GM23248 (cell line): ENCODE measurements at places on chromosomes 5 and 9. TPM values are rescaled to one million over a fixed set of nuclear protein-coding genes. Genes with fewer than 3 reads are reported as not detected.
A peak's percentile ranks its signal among the peaks of the same experiment; 100 is the strongest.

Gene AHRR
- 11.9 and 13.2 TPM in 2 replicates for polyA plus RNA-seq

Gene SEMA6A
- 0.38 and 0.79 TPM in 2 replicates for polyA plus RNA-seq

Gene PHF2
- 3.5 and 4.6 TPM in 2 replicates for polyA plus RNA-seq

DNA sequence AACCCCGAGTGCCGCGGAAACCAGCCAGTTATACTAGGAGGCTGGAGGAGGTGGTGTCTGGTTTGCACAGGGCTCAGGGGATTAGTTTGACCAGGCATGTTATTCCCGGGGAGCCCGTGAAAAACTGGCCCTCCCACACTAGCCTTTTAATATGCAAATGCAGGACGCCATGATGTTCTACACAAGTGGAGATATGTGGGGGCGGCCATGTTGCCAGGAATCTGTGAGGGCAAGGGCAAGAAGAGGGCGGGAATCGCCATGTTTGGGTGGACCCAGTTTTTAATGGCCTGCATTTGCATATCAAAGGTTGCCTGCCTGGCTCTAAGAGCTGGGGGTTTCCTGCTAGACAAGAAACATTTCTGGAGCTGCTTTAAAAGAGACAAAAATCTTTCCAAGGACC, 940.7 kb downstream of the CDH18 start:
- no peak for DNase-seq

- DNase-seq = no peak
Observed at GRCh38 chr9:95449016-95449415, 67.8 kb downstream of the PTCH1 start.

GRCh38 chr5:100818340-100818739, 84.7 kb downstream of the ST8SIA4 start:
- no peak for DNase-seq

DNA sequence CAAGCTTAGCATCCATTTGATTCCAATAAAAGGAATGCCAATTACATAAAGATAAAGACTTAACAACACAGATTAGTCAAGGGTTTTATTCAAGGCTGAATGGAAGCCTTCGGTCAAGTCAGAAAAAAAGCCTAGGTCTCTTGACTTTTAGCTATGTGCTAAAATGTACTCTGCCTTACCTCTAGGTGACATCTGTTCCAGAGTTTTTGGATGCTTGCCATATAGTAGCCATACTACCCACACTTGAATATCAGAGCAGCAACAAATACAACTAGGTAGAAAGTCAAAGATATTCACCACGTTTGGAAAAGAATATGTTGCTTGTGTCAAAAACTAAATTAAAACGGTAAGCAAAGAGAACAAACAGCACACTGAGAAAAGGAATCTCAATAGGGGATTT, 484.7 kb downstream of the ELAVL2 start:
- no peak for DNase-seq

- DNase-seq = no peak
Observed at GRCh38 chr5:73393611-73394489, 54.7 kb downstream of the FOXD1 start.

DNA sequence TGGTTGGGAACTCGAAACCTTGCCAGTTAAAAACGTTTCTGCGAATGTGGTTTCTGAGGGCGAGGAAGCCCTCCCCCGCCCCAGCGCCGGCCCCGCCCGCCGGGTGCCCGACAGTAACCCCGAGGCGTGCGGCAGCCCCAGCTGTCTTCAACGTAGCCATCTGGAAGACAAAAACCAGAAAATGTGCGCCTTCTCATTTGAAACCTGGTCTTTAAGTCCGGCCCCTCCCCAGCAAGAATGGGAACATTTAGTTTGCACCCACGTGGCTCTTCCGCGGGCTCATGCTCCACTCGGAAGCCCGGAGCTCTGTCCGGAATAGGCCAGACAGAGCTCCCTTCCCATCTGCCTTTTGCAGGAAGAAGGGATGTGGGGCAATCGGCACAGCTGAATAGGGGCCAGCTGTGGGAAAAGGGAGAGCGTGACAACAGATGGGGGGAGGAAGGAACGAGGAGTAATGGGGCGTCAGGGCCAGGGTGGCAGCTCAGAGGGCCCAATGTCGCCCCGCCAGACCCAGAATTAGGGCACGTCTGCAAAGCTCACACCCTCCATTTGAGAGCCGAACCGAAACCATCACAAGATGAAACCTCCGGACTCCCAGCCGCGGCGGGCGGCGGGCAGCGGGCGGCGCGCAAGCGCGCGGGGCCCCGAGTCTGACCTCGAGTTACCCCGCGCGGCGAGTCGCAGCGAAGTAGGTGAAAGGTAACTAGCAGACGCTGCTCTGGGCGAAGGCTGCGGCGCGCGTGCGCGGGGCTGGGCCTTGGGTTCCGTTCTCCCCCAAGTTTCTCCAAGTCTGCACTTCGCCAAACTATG, 63.4 kb upstream of the ABCA1 start:
- peak; percentile 94 for DNase-seq

GRCh38 chr9:78871452-78872331, 574.8 kb downstream of the PSAT1 start:
- peak; percentile 90 for DNase-seq
